Metanephros (tissue), 2 donors: ENCODE measurements at places on chromosomes 1 and 21. TPM values are rescaled to one million over a fixed set of nuclear protein-coding genes. Genes with fewer than 3 reads are reported as not detected.

Gene AVPR1B
- 0.53 TPM for total RNA-seq

Gene COL9A2
- 18.7 TPM for total RNA-seq

Gene UBE2J2
- 49.3 TPM for total RNA-seq

Gene DCST1
- not detected for total RNA-seq

Gene FAM167B
- 13.7 TPM for total RNA-seq

Gene DISP3
- total RNA-seq, result 0.93 TPM

Gene RPTN
- not detected for total RNA-seq
